ENCODE measurements at places on chromosomes 12 and 14.

- no peak for DNase-seq
Measured at GRCh38 chr12:5318874-5319273, 113.0 kb upstream of the NTF3 start.

- no peak for DNase-seq
Measured at GRCh38 chr12:90851800-90852718, 102.9 kb downstream of the CCER1 start.

DNA sequence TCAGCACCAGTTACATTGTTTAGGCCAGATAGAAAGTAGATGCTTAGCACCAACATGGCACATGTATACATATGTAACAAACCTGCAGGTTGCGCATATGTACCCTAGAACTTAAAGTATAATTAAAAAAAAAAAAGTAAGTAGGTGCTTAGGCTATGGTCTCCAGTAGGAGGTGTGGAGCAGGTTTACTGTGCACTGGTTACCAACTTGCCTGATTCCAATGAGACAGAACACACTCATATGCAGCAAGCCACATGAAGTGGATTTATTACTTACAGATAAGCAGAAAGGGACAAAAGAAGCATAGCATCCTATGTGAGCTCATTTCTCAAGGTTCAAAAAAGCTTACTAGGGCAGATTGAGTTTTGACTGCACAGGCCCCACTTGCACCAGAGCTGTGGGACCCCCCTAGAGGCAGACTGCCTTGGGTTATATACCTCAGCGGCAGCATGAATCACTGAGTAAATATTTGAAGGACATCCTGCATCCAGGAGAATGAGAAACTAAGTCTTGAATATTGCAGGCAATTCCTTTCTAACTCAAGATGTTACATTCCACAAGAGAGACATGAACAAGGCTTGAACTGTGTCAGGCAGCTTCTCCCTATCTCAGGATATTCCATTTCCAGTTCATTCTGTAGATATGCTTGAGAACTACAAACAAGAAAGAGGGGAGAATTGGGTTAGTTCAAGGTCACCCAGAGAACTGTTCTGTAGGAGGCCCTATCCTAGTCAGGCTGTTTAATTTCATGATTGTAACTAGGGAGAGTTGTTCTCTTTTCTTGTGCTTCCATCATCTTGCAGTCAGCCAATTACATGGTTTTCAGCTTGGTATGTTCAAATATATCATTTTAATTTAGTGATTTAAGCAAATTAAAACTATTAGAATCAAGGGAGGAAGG lies 30.1 kb downstream of the LRFN5 start:
- DNase-seq: no peak

DNA sequence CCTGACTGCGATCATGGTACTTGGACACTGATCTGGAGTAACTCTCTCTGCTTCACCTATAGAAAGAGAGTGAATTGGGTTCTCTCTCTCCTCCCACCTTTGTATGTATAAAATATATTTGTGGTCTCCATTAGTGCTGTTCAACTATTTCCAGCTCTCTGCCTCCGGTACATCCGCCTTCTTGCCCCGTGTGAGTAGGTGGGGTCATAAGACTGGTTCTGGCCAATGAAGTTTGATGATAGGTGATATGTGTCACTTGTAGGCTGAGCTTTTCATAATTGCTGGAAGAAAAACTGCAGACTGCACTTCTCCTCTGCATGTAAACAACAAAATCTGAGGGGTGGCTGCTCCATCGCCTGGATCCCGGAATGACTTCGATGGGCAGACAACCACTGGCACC lies 210.4 kb downstream of the EXOC5 start:
- DNase-seq: no peak

- no peak for DNase-seq
Measured at GRCh38 chr14:67501670-67502069, 13.1 kb upstream of the TMEM229B start.

GRCh38 chr14:75521415-75522199 lies 662 bp upstream of the BATF start:
- no peak for DNase-seq

DNA sequence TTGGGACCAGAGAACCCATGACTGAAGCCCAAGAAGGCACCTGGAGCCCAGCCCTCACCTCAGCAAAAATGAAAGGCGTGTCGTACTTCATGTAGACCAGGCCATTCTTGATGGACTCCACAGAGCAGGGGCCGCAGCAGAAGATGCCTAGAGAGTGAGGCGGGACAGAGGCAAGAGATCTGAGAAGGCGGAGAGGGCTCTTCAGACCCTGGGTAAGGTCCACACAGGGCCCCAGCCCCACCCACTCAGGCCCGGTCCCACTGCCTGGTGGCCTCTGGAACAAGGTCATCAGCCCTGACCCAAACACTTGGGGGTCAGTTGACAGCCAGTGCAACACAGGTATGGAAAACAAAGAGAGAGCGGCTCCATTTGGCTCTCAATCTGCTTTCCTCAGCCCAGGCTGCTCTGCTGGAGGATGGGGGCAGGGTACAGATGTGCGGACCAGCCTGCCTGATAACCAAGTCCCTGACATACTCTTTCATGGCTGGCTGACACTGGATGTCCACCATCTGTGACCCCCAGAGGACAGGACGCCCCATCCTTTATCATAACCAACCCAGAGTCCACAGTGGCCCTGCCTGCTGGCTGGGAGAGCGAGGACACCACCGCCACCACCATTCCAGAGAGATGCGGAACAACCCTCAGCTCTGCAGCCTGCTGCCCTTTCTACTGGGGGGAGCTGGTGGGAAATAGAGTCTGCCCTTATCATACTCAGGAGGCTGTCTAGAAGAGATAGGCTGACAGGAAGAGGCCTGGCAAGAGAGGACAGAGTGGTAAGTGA lies 6.9 kb downstream of the TGM1 start:
- no peak for DNase-seq

GRCh38 chr12:81378601-81379285 lies 300.9 kb downstream of the ACSS3 start:
- no peak for DNase-seq

DNA sequence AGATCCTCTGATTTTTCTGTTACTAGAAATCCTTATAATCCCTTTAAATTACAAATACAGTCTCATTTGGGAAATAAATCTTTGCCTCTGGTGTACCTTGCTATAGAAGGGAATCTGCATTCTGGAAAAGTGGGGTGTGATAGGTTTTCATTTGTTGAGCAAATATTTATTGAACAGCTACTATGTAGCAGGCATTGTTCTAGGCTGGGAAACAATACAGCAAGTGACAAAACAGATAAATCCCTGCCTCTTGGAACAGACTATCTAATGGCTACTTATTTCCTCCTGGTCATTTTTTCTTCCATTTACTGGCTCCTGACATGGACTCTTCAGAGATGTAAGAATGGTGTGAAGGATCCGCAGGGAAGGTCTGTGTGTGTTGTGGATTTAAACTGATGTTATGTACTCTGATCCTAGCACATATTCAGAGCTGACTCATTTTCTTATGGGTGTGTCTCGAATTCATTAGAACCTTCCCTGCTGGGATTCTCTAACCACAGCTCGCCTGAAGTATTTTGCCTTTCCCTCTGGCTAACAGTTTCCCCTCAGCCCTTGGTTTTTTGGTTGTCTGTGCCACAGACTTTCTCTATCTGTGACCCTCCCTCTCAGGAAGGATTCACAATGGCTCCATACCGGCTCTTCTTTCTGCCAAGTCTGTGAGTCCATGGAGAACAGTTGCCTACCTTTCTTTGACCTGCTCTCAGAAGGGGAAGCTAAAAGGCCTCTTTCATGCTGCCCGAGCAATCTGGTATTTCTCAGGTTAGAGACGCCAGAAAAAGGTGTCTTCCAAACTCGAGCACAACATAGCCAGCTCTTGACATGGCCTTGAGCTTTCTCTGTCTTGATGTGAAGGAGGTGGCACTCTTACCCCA lies 53.7 kb downstream of the TMTC2 start:
- DNase-seq: no peak

- no peak for DNase-seq
Measured at GRCh38 chr14:24064856-24065255, 6.5 kb upstream of the CPNE6 start.

DNA sequence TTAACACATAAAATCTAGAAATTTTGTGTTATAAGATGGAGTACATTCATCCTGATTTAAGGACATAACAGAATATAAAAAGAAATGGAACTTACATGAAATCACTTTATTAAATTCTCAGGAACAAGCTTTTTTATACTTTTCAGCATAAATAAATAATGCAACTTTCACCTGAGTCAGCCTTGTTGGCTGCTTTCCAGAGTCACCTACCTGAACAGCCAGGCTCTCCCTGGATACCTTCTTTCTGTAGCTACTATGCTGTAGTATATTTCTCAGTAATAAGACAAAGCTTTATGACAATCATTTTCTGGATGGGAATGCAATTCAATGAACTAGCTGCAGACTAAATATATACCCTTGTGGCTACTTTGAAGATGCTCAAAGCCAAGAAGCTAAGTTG lies 111.9 kb downstream of the NTS start:
- no peak for DNase-seq

DNA sequence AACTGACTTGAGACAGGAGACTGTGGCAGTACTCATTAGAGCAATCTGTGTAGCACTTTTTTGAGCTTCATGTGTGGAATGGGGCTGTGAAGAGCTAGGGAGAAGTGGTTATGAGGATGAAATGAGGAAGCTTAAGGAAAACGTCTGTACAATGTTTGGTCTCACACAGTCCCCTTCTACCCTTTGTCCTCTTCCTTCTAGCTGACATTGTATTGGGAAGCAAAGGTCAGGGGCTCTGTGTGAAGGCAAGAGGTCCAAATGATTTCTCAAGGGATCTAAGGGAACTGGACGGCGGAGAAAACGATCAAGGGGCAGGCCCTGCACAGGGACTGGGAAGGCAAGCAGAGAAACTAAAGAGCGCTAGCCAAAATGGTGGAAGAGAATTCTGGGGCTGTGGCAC lies 13.1 kb upstream of the CIPC start:
- no peak for DNase-seq

GRCh38 chr14:60878536-60878935 lies 102.3 kb downstream of the TRMT5 start:
- no peak for DNase-seq

GRCh38 chr12:12870465-12870864 lies 20.9 kb upstream of the GPRC5A start:
- DNase-seq: no peak

DNA sequence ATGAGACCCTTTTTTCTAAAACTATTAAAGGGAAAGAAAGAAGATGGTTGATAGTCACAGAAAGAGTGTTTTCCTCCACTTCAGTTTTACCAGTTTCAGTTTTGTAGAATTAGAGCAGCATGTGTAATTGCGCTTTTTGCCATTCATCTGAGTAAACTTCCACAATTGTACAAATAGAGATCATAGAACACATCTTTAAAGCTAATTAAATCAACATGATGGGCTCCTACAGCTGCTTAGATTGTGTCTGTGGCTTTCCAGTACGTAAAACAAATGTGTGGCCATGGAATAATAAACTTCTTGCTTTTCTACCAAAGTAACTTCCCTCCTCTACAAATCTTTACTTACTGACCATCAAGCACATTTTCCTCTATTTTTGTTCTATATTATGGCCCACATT lies 84.2 kb upstream of the LRIG3 start:
- no peak for DNase-seq

DNA sequence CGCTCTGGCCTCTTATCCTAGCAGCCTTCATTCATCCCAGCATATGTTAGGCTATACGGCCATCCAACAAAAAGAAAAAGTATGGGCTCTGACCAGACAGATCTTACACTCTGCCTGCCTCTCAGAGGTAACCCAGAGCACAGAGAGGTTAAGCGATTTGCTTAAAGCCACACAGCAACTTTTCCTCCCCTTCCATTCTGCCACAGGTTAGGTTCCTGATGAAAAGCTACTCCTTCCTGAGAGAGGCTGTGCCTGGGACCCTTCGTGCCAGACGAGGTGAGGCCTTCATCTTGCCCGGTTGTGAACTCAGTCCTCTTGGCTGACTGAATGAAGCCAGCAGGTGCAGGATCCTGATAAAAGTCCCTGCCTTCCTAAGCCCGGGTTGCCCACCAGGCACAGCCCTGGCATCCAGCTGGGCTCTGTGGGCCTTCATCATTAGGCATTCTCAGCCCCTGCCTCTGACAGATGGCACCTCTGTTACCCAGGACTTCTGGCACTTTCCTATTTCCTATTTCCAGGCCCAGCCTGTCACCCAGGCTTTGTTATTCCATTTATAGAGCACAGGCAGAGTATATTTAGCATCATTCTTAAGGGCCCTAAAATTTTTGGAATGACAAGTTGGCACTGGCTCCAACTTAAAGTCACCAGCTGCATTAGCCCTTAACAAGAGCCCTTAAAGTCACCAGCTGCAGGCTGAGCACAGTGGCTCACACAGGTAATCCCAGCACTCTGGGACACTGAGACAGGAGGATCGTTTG lies 12.8 kb downstream of the SOAT2 start:
- no peak for DNase-seq

DNA sequence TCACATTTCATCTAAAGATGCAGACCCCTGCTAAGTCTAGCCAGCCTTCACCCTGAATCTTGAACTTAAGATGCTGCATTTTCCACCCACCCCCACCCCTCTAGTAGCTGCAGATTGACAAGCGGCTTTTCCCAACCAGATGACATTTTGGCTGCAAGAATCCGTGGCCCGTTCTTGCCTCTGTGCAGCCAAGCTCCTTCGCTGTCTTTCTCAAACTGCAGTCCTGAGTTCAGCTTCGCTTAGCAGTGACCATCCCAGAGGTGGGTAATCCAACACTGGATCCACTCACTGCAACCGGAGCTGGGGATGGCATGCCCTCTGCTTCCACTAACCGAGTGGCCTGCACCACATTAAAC lies 765 bp upstream of the NFYB start:
- DNase-seq: peak; percentile 3

- no peak for DNase-seq
Measured at GRCh38 chr12:105235281-105235731, 668 bp downstream of the APPL2 start.

DNA sequence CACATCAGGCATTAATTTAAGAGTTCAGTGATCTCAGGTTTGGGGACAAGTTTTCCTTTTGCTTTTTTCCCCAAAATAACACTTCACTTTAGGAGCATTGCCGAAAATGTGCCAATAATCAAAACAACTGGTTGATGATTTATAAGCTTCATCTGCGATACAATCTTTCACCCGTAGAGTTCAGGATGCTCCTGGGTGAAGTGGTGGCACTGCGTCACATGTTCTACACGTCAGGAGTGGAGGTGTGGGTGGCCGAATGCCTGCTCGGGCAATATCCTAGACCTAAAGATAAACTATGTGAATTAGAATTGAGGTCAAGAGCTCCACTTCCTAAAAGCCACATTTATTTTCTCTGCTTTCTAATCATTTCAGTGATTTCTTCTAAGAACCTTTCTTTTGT lies 70.9 kb upstream of the DICER1 start:
- no peak for DNase-seq

DNA sequence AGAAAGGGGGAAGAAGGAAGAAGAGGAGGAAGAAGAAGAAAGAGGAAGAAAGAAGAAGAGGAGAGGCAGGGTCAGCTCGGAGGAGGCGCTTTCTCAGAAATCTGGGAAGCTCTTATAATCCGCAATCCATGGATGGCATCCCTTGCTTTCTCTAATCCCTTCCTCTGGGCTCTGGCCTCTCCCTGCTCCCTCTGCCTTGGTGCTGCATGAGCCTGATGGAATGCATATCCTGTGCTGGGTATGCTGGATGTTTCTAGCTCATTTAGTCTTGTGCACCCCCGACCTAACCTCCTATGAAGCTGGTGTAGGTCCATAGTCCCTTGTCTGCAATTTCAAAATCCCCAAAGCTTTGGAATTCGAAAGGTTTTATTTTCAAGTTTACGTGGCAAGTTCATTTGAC lies 94.2 kb upstream of the MYL2 start:
- DNase-seq: no peak

GRCh38 chr14:61894452-61895077 lies 132.3 kb downstream of the SNAPC1 start:
- DNase-seq: peak; percentile 58

- DNase-seq: no peak
Measured at GRCh38 chr12:124369827-124370378, 75.0 kb downstream of the RFLNA start.
